ENCODE measurements at places on chromosomes 5 and 9.

DNA sequence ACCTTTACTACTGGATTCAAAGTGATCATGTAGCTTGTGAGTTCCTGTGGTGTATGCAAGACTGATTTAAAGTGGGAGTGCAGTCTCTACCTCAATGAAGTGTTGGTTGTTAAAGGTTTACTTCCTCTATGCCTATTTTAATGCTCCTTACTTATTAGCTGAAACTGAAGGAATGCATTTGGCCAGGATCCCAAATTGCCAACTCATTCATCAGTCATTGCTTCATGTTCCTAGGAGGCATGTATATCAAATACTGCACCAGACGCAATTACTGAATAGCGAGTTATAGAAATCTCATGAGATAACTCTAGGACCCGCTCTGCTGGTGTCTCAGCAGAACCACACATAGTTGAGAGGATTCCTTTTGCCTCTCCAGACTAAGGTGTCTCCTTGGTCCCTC is 143.0 kb upstream of the RPS23 start:
- peak; percentile 6 for DNase-seq

DNA sequence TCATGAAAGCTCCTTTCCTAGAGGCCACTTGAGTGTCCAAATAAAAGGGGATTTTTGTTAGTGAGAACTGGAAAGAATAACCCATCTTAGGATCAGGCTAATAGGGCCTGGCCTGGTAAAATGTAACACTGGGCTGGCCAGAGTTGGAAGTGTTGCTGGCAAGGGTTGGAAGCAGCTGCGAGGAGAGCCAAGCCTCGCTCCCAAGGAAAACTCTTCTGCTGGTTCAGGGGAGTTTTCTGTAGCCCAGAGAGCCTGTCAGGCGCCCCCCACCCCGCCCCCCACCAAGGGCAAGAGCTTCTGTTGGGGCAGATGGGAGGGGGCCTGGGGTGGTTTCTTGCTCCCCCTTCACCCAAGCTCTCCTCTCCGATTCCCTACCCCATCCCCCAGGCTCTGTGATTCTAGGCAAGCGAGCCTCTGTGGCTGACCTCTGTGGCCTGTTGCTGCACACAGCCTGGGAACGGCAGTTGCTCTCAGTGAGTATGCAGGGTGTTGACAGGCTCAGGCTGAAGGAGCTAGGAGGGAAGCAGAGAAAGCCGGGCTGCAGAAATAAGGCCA is 547.8 kb downstream of the CCDC171 start:
- no peak for DNase-seq

DNA sequence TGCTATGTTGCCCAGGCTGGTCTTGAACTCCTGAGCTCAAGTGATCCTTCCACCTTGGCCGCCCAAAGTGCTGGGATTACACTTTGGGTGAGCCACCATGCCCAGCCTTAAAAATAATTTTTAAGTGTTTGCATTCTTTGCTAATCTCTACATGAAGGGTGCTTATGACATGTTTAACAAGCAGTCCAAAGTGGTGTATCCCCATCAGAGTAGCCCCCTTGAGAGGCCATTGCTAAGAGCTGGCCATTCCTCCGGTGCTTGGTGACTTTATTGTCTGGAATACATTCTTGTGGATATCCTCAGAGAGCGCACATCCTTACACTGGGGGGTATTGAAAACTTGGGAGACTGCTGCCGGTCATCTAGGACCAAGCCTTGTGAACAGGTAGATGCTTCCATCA is 395.4 kb downstream of the KDM4C start:
- no peak for DNase-seq

- no peak for DNase-seq
These were observed 73.5 kb downstream of the EFNA5 start for GRCh38 chr5:107597247-107597646.

DNA sequence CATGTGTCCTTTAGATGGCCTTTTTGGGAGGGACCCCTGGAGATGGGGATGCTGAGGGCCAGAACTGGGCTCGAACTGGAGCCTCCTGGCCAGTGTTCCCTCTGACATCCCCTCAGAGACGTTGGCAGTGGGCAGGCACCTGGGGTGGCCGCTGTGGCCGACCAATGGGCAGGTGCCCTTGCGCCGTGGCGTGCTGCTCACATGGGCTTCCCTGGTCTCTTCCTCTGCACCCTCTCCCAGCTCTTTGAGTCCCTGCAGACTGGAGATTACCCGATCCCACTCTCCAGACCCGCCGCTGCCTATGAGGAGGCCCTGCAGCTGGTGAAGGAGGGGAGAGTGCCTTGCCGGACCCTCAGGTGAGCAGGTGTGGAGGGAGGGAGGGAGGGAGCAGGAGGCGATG is 19.9 kb upstream of the DOLPP1 start:
- DNase-seq = no peak

GRCh38 chr5:124355928-124356327 is 390.5 kb downstream of the ZNF608 start:
- DNase-seq = no peak

GRCh38 chr5:148834689-148835088 is 8.3 kb downstream of the ADRB2 start:
- DNase-seq = no peak

DNA sequence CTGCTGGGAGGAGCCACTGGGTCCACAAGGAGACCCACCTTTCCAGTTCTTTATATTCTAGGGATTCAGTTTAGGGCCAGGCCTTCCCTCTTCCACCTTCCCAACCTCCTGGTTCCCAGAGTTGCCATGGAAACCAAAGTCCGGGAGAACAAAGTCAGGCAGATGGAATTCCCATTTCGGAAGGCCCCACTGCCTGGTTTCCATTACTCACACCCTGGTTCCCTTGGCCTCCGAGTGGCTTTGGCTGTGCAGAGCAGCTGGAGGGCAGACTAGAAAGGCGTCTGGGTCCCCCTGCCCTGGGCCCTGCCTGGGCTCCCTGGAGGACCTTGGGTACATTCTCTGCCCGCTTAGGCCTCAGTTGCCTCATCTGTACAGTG is 136.1 kb downstream of the RGS3 start:
- no peak for DNase-seq

- peak; percentile 39 for DNase-seq
These were observed 9.9 kb downstream of the SNCB start for GRCh38 chr5:176620333-176620981.

DNA sequence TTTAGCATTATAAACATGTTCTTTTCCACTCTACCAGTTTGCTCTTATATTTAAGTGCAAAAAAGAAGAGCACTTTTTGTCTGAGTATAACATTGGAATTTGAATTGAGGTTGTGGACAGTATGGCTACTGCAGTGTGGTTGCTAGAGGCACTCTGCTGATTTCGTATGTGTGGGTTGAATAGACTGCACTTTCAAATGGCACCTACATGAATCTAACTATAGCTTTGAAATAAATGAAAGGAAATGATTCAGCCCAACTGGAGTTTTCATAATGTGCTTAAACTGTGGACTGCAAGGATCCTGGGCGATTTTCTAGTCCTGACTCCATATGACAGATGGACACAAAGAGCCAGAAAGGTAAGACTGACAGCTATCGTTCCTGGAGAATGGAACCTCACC is 657.6 kb upstream of the RIOK2 start:
- no peak for DNase-seq

- no peak for DNase-seq
These were observed 15.1 kb downstream of the PRKACG start for GRCh38 chr9:68998812-68999211.

- DNase-seq = no peak
These were observed 101.9 kb upstream of the PARP8 start for GRCh38 chr5:50564558-50564957.

DNA sequence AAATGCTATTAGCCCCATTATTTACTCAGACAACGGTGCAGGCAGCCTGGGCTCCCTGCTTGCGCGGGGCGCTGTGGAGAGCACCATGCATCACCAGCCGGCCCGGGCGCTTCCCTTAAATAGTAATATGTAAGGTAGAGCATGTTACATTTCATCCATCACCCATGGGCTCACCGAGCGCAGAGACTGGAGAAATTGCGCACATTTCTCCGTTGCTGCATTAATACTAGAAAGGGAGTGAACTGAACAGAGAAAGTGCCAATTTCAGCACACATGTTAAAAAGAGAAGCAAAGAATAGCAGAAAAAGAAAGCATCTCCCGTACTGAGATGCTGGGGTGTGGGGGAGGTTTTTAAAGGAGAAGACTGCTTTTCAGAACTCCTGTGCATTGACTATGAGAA is 400.3 kb downstream of the ZSWIM6 start:
- DNase-seq = no peak

DNA sequence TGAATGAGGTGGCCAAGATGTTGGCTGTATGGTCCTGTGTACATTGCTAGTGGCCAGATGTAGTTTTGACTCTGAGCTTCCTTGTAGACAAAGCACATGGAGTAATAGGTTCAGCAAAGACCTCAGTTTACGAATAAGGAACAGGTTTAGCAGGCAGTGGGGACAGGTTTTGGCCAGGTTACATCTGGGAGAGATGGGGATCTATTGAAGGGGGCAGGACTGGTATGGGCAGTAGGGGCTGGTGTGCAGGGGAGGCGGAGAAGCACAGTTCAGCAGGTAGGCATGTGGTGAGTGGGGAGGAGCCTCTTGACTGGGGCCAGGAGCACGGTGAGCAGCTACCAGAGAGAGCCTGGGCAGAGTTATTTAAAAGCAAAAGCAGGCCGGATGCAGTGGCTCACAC is 67.3 kb downstream of the PDZD2 start:
- DNase-seq = no peak

DNA sequence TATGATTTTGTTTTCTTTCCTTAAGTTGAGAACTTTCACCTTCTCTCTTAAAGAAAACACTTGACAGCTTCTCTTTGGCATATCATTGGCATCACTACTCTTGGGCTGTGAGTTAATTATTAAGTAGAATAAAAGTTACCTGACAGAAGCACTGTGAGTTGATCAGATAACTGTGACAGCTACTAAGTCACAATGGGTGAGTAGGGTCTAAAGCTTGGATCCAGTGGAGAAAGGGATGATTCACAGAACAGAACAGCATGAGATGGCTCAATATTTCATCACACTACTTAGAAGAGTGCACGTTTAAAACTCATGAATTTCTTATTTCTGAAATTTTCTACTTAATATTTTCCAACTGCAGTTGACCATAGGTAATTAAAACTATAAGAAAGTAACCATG is 268.5 kb upstream of the NMUR2 start:
- no peak for DNase-seq

DNA sequence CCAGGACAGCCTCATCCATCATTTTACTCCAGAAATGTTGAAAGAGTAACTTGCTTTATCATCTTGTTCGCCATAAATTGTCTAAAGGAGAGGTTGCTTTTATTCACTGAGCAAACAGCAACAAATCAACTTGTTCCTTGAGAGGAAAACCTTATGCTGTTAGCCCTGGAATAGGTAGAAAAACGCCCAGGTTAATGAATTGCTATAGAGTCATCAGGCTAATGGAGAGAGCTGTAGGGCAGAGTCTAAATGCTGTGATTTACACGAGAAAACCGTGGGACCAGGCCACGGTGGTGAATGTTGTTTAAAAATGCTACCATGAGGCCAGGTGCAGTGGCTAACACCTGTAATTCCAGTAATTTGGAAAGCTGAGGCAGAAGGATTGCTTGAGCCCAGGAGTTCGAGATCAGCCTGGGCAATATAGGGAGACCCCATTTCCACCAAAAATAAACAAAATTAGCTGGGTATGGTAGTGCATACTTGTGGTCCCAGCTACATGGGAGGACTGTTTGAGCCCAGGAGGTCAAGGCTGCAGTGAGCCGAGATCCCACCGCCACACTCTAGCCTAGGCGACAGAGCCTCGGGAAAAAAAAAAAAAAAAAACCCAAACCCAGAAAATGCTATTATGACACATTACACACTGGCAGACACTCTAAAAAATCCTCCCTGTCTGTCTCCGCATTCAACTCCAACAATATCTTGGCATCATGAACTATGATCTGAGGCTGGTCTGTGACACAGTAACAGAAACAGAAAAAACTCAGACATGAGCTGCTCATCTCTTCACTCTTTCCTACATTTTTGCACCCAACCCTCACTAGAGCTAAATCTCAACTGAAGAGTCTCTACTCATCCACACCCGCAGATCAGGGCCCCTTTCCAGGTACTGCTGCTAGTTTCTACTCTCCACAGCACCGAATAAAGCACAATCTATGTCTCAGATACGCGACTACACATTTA is 118.6 kb upstream of the RETREG1 start:
- no peak for DNase-seq

DNA sequence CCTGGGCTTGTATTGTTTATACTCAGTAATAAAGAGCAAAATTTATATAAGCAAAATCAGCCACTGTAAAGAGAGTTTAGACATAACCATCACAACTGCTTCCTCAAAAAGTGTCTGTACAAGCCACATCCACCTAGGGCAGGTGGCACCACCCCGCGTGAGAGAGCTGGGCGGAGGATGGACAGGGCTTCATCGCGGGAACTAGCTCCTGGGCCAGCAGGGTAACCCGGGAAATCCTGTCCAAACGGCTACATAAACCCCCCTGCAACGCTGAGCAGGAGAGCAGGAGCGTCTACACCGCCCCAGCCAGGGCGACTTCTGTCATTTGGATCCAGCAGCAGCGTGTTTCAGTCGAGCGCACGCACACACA is 1.3 kb downstream of the SLC6A3 start:
- DNase-seq = no peak

DNA sequence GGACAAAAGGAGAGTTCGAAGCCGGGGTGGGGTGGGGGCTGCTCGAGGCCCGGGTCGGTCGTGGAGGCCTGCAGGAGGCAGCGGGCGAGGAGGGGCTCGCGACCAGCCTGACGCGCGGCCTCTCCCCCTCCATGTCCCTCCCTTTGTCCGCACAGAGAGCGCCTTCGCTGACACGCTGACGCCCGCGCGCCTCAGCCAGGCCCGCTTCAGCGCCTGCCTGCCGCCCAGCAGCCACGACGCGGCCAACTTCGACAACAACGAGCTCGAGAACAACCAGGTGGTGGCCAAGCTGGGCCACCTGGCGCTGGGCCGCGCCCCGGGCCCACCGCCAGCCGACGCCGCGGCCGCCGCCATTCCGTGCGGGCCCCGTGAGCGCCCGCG is 42.2 kb downstream of the NEURL1B start:
- DNase-seq = no peak

DNA sequence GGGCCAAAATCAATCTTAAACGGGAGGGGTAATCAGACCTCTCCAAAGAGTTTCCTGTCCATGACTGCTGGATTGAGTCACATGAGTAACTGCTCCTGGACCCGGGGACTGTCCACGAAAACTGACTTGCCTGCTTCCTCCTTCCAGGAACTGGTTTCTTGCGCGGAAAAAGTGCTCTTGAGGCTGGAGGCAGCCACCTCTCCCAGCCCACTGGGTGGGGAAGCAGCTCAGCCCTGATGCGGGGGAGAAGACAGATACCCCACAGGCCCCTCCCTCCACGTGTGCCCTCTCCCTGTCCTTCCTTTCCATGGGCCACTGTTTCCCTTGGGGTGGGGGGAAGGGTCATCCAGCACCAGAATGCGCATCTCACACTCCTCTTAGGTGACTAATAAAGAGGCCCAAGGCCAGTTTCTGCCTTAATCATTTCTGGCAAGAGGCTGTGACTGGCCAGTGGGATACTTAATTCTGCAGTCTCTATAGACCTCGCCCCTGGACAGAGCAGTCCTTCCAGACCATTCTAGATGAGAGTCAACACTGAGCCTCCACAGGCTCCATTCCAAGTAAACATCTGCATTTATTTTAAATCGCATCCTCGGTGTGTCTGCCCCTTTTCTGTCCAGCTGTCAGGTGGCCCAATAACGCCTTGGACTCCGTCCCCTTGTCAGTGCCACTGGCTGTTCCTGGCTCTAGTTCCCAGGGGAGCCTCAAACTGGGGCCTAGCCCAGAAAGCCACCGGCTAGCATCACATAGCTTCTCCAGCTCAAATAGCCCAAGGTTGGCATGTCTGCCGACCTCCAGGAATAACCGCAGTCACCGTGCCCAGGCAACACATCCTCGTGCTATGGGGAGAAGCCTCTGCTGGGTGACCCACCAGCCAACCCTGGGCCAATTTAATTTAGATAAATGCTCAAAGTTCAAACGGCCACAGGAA is 12.0 kb downstream of the REXO4 start:
- DNase-seq = no peak
